ENCODE measurements at places on chromosomes 1 and 21.

DNA sequence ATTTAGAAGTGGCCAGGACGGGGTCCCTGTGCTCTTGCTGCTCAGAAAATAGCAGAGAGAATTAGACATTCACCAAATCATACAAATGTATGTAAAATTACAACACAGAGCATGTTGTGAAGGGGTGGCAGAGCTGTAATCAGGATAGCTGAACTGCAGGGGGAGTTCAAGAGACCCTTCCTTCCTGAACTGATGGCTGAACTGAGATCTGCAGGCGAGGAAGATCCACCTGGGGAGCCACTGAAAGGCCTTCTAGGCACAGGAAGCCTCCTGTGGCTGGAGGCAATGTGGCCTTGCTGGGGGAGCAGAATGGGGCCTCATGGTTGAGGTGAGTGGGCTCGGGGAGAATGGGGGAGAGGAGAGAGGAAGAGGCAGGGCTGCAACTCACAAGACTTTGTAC lies 216.5 kb downstream of the PRDM2 start:
- DNase-seq = no peak

GRCh38 chr1:198662821-198663220 lies 24.0 kb downstream of the PTPRC start:
- DNase-seq = no peak

DNA sequence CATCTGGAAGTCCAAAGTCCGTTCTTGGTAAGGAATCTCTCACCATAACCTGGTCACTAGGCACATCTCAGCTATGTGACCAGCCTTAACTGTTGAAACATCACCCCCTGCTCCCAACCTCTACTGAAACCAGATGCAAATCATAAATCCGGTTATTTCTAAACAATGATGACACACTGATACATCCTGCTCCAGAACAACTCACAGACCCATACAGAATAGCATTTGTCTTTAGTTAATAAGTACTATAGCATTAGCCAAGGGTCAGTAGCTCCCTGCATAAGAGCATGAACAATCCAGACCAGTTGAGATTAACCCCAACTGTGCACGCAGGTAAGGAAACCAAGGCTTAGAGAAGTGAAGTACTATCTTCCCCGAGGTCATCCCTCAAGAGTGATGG lies 38.0 kb upstream of the KCTD3 start:
- no peak for DNase-seq

DNA sequence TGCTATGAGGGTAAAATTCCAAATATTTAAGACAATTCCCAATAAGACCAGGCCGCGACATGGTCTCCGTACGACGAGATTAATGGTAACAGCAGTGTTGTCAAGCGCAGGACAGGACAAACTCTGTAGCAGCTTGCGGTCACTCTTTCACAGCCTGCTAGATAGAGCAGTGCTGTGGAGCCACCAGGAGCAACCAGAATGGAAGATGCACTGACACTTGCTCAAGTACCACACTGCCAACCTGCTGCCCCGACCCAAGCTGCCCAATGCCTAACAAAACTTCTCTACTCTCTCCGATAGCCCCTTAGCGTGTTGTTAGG lies 636 bp downstream of the WARS2 start:
- no peak for DNase-seq

DNA sequence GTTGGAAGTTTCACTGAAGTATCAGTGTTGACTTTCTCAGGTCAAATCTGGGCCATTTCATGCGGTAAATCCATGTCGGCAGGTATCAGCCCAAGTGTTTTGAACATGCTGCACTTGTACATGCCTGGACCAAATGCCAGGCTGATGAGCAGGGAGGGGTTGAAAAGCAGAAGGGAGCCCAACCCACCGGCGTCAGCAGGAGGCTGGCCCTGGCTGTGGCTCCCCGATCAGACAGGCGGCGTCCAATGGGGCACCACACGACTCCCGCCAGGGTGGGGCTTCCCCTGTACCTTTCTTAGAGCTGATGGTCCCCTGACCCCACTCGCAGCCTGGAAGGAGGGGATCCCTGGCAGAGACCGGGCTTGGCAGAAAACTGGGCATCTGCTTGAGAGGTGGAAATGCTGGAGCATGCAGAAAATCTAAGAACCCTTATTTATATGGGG lies 540.0 kb downstream of the KIF26B start:
- DNase-seq = no peak
